GM23248 (cell line): ENCODE measurements at places on chromosomes 3 and 15.
A peak's percentile ranks its signal among the peaks of the same experiment; 100 is the strongest.

GRCh38 chr3:149343951-149344350 is 10.5 kb upstream of the TM4SF18 start:
- DNase-seq: no peak

GRCh38 chr15:75834021-75834420 is 9.2 kb upstream of the UBE2Q2 start:
- DNase-seq: no peak

DNA sequence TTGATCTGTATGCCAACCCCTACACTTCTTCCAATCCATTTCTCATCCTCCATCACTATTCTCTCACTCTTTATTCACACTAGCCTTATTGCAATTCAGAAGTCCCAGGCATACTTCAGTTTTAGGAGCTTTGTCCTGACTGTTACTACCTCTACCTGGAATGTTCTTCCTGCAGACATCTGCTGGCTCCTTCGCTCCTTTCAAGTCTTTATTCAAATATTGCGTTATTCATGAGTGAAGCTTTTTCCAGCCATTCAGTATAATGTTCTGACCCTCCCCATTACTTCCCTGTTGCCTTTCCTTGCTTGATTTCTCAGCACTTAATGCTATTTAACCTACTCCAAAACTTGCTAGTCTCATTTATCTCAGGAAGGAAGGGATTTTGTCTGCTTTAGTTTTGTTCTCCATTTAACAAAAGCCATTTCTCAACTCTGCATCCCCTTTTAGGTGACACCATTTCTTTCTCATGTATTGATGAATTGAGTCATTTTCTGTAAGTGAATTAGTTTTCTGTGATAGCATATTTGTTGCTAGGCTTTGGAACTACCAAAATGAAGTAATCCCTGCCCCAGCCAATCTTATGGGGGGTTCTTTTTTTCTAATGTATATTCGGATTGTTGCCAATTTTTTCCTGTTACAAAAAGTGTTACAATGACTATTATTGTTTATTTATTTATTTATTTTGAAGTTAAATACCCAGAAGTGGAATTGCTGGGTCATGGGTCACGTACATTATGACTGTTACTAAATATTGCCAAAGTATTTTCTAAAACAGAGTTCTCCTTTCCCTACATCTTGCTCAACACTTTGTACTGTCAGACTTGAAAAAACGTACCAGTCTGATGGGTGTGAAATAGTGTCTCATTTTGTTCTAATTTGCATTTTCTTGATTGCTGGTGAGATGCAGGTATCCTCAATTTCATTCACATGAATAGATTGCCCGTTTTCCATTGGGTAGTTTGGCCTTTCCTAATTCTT is 9.4 kb downstream of the ATP11B start:
- DNase-seq: no peak

DNA sequence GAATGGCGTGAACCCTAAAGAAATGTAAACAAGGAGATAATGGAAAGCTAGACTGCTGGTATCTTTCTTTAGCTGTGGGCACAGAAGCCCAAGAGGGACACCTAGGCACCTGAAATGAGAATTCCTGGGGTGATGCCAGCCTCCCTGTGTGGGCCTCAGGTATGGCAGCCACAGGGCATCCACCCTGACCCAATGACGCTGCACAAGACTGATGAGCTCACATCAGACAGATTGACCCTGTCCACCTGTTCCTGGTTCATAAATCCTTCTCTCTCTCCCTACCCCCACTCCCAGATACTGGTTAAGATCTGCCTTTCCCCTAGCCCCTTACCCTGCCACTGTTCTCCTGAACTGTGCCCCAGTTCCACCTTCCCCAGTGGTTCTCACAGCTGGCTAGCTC is 1.5 kb downstream of the GLB1 start:
- DNase-seq: no peak

DNA sequence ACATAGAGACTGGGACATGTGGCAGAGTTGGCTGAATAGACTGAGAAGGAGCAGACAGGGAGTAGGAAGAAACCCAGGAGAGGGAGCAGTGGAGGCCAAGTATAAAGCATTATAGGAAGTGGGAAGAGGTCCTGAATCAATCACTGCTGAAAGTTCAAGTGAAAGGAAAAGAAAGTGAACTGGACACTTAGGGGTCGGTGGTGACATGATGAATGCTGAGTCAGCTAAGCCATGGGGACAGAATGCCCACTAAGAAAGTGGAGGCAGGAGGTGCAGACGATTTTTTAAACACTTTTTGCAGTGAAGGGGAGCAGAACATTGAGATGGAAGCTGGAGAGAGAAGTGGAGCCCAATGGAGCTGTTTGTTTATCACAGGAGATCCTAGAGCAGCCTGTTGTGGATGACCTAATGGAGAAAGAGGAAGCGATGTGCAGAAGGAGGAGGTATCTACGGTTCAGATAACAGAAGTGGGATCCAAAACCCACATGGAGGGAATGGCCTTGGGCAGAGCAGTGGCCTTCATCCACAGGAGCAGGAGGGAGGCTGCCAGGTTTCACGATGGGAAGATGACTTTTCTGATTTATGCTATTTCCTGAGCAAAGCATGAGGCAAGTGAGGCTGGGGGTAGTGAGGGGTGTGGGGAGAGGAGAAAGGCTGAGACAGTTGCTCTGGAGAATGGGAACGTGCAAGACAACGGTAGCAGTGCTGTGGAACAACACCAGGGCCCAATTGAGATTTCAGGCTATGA is 208.2 kb downstream of the RPLP1 start:
- no peak for DNase-seq

DNA sequence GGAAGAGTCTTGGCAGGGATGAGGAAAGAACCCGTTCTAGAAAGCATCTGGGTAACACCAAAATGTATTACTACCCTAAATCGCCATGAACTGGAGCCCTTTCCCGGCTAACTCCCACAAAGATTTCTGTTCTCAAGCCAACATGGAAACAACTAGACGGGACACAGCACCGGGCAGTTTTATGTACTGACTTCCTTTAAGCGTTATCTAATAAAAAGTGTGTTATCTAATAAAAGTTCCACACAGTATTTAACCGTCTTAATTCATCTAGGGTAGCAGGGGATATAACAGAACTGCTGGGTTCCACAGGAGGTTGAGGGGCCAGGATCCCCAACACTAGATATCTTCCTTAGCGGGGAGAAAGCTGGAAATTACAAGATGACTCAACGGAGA is 347 bp upstream of the C3orf62 start:
- DNase-seq: peak; percentile 56

DNA sequence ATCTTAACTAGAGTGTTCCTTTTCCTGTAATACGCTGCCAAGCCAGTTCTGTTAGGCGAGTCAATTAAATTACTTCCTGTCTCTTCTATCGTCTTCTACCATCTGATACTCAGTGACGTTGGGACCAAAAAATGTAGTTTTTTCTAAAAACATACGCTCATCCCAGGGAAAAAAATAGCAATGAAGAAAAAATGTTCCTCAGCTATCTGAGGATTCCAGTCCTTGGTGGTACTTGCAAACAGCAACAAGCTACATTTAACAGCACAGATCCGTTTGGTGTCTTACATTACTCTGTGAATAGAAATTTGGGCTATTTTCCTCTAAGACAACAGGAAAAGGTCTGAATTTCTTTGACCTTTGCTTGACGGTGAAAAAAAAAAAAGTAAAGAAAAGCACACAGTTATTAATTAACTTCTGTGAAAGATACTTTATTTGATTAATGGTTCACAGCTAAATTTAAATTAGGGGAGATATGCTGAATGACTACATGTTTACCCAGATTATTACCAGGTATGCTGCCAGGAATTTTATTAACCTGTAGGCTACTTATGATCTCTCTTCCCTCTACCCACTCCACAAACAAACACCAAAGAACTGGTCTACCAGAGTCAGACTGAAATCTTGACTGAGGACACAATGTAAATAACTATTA is 254.4 kb upstream of the ZPLD1 start:
- DNase-seq: peak; percentile 91

GRCh38 chr3:59514865-59515482 is 465.1 kb upstream of the CFAP20DC start:
- no peak for DNase-seq

DNA sequence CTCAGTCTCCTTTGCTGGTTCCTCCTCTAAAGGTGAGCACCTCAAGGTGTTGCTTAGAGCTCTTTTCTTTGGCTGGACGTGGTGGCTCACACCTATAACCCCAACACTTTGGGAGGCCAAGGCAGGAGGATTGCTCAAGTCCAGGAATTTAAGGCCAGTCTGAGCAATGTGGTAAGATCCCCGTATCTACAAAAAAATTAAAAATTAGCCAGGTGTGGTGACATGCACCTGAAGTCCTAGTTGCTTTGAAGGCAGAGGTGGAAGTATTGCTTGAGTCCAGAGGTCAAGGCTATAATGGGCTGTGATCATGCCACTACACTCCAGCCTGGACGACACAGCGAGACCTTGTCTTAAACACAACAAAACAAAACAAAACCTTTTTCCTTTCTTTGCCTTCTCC is 28.3 kb downstream of the TOPBP1 start:
- no peak for DNase-seq

DNA sequence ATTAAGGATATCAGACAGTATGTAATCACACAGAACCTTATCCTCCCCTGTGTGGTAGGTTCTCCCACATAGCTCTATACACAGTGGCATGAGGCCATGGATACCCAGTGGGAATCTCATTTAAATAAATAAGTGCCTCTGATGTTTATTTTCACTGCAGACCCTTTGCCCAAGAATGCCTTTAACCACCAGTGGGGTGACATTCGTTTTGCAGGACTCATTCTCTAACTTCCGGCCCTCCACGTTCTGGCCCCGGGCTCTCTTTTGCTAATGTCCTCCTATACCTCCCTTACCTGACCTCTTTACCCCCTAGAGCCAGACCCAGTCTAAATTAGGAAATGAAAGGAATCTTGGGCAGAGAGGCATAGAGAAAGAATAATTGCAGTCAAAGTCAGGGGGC is 8.3 kb downstream of the CCDC80 start:
- DNase-seq: peak; percentile 35

DNA sequence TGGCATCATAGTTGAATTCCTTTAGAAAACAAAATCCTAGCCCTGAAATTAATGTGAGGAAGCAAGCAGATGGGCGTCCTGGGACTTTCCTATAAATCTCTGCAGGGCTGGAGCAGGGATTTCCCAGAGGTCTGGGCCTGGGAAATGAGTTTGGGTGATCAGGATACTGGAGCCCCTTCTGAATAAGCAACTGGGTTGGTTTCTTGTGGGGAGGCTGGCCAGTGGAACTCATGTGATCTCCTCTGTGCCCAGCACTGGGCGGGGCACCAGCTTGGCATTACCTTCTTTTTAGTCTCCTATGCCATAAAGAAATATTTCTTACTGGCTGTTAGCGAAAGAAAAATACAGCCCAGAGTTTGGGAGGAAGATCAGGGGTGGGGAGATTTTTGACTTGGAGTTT is 1.7 kb downstream of the THSD4 start:
- no peak for DNase-seq

- DNase-seq: no peak
Observed at GRCh38 chr3:29226706-29227105, 54.2 kb upstream of the RBMS3 start.

DNA sequence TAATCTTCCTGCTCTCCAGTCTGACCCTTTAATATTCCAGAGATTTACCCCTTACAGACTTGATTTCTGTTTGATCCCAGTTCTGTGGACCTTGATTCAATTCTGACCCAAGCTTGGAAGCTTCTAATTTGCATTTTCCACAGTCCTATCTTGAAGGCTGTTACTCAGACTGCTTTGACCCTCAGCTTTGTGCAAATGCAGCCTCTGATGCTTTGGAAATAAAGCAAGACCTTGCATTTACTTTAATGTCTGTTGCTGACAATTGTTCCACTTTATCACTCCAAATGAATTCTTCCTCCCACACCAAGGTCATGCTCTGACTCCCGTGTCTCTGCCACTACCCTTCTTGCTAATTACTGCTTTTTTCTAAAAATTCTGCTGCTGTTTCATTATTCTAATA is 886.0 kb downstream of the TUSC7 start:
- DNase-seq: no peak

GRCh38 chr3:38601956-38602550 is 47.4 kb downstream of the SCN5A start:
- no peak for DNase-seq

DNA sequence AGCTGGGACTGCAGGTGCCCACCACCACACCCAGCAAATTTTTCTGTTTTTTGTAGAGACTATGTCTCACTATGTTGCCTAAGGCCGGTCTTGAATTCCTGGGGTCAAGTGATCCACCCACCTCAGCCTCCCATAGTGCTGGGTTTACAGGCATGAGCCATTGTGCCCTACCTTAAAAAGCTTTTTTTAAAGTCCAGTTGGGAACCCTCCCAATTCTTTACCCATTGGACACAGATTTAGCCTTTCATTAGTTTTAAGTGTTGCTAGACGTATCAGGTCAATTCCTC is 1.7 kb upstream of the DENND4A start:
- no peak for DNase-seq

GRCh38 chr3:78604341-78604740 is 1163.5 kb downstream of the ROBO1 start:
- DNase-seq: peak; percentile 77

DNA sequence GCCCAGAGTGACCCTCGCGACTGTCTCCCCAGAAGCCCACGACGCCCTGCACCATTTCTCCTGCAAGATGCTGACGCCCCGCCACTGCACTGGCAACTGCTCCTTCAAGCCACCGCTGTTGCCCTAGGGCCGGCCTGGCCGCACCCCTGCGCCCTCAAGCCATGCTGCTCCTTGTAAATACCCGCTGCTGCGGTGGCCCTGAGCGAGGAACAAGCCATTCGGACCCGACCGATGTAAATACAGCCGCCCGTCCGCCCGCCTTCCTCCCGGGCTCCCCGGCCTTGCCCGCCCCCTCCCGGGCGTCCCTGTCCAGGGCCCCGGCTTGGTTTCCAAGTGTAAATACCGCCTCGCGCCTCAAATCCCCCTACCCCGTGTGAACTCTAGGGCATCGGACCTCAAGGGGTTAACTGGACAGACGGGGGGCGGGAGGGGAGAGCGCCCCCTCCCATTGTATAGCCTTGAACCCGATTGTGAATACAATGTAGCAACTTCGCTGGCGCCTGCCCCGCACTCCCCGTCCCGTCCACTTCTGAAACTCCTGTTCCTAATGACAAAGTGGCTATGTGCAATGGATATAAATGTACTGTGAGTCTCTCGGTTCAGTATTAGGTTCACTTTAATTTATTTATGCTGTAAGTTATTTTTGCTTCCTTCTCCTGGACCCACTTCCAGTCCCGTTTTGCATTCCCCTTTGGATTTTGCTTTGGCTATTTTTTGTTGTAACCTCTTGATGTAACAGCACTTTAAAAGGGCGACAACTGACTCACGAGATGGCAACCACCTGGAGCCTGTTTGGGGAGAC is 5.9 kb downstream of the RNU6-1 start:
- peak; percentile 64 for DNase-seq

DNA sequence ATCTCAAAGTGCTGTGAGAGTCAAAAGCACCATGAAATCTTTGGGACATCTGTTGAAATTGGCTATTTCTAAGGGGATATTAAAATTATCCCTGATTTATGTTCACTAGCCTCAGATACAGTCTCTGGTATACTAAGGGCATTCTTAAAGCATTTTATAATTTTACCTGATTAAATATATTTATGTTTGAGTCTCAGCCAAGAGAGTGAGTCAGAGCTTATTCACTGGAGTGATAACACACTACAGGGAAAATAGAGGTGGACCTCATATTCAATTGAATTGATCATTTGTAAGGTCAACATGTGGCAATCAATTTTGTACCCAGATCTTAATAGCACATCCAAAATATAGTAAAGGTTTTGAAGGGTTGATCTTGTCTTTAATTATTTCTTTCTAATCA is 733.6 kb downstream of the EPHA3 start:
- no peak for DNase-seq
